ENCODE measurements at places on chromosomes 11 and 22. TPM values are rescaled to one million over a fixed set of nuclear protein-coding genes. Genes with fewer than 3 reads are reported as not detected.
A peak's percentile ranks its signal among the peaks of the same experiment; 100 is the strongest.

The KRTAP5-3 gene
- not detected for total RNA-seq

The CXCR5 gene
- not detected for total RNA-seq

The KCNK7 gene
- 0.14 TPM for total RNA-seq

The TMEM25 gene
- total RNA-seq: 36.1 TPM

The IFITM10 gene
- total RNA-seq: 0.33 TPM

The JAML gene
- total RNA-seq: under 0.01 TPM

The PATE2 gene
- not detected for total RNA-seq

The WT1 gene
- not detected for total RNA-seq

The ME3 gene
- total RNA-seq: 37.1 TPM

The PACSIN2 gene
- 68.9 TPM for total RNA-seq

The PHOX2A gene
- not detected for total RNA-seq

The CTSW gene
- total RNA-seq: not detected

The HEPHL1 gene
- total RNA-seq: not detected

DNA sequence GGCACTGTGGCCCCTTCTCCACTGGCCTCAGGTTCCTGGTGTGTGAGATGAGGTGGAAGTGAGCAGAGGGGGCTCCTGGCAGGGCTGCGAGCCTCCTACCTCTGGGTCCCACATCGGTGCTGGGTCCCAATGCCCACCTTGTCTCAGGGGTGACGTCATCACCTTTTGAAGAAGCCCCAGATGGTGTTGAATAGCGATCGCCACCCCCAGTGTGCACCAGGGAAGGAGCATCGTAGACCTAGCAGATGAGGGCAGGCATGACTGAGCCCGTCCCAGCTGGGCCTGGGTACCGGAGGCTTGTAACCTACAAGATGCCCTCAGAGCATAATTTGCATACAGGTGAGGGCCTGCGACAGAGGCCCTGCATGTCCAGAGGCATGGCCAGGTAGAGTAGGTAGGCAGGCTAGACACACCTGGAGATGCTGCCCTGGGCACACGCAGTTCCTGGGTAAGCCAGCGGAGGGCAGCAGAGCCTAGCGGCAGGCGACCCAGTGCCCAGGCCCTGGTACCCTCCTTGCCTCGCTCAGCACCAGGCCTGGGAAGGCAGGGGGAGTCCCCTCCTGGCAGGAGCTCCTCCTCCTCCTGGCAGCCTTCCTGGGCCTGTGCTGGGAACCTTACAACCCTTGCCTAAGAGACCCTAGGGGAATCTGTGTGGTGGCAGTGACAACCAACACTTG lies 52.5 kb downstream of the TPCN2 start:
- DNase-seq: peak; percentile 83

- DNase-seq: no peak
Measured at GRCh38 chr11:2304506-2305139, 2.8 kb downstream of the TSPAN32 start.

- DNase-seq: no peak
Measured at GRCh38 chr22:19700790-19701419, 13.4 kb upstream of the SEPTIN5 start.

DNA sequence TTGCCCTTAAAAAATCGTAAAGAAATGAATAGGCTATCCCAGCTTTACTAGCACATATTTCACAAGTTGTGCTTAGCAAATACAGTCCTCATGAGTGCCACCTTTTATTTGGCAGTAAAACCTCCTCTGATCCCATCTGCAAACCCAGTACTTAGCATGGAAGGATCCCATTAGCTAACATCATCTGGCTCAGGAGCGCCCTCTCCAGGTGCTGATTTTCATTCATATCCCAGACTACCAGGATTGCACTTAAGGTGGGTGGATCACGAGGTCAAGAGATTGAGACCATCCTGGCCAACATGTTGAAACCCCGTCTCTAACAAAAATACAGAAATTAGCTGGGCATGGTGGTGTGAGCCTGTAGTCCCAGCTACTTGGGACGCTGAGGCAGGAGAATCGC lies 76.1 kb upstream of the PAX6 start:
- DNase-seq: peak; percentile 12

GRCh38 chr22:32517488-32517887 lies 42.9 kb downstream of the FBXO7 start:
- DNase-seq: no peak

- no peak for DNase-seq
Measured at GRCh38 chr11:37926772-37927171, 1328.7 kb upstream of the RAG2 start.

DNA sequence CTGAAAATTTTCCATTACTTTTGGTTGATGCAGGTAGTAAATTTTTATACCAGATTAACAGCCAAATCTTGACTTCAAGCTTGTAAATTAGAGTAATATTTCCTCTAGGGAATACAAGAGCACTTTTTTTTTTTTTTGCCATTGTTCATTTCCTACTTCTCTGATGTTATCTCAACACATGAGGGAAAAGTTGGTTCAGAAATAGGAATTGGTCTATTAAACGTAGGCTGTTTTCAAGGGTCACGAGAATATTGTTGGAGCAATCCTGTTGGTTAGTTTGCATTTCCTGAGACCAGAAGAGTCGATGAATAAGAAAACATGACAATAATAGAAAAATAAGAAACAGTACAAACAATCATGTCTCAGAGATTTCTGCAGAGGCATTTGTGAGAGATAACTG lies 453.9 kb upstream of the CCDC179 start:
- peak; percentile 63 for DNase-seq

GRCh38 chr11:105344938-105345337 lies 205.4 kb upstream of the CARD18 start:
- DNase-seq: peak; percentile 41

GRCh38 chr22:22896601-22897000 lies 9.0 kb downstream of the IGLL5 start:
- no peak for DNase-seq

- peak; percentile 27 for DNase-seq
Measured at GRCh38 chr11:11444804-11445131, 91.7 kb upstream of the CSNK2A3 start.

GRCh38 chr22:45124176-45124847 lies 39.4 kb upstream of the NUP50 start:
- no peak for DNase-seq

- no peak for DNase-seq
Measured at GRCh38 chr22:41899992-41900651, 14.8 kb downstream of the SHISA8 start.

DNA sequence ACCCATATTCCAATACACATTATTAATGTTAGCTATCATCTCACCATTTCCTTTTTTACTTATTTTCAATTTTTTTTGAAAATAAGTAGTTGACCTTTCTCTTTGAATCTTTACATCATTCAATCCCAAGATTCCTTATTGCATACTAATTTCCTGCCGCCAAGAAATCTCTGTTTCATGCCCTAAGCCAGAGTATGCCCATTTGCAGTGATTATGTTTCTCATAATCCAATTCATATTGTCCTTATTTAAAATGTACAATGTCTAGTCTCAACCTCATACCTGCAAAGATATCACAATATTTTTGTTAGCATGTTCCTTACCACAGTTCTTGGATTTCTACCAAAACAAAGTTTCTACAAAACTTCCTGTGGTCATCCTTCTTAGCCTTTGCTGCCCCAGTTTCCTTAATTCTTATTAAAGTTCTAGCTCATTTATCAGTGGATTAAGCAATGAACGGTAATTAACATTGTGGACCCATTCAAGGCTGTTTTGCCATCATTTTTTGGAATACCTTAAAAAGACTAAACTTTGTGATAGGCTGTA lies 75.3 kb downstream of the CD44 start:
- peak; percentile 1 for DNase-seq

DNA sequence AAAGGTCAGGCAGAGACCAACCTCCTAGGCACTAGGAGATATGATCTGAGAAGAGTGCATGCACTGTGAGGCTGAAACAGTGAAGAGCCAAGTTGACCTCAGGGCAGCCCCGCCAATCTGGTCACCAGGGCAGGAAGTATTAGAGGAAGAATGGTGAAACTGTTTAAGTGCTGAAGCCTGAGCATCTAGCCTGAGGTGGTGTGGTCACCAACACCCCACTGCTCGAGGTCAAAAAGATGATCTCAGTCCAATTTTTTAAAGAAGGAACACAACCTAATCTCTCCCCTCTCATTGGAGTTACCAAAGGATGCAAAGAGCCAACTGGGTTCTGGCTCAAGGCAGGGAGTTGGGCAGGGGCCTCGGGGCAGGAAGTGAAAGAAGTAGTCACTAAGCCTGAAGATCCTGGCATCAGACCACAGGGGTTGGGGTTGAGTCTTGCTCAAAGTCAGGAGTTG lies 4.0 kb downstream of the APBB1 start:
- DNase-seq: no peak

GRCh38 chr11:63694596-63694995 lies 13.3 kb downstream of the RTN3 start:
- no peak for DNase-seq

- no peak for DNase-seq
Measured at GRCh38 chr22:37470087-37470445, 16.1 kb downstream of the MFNG start.

DNA sequence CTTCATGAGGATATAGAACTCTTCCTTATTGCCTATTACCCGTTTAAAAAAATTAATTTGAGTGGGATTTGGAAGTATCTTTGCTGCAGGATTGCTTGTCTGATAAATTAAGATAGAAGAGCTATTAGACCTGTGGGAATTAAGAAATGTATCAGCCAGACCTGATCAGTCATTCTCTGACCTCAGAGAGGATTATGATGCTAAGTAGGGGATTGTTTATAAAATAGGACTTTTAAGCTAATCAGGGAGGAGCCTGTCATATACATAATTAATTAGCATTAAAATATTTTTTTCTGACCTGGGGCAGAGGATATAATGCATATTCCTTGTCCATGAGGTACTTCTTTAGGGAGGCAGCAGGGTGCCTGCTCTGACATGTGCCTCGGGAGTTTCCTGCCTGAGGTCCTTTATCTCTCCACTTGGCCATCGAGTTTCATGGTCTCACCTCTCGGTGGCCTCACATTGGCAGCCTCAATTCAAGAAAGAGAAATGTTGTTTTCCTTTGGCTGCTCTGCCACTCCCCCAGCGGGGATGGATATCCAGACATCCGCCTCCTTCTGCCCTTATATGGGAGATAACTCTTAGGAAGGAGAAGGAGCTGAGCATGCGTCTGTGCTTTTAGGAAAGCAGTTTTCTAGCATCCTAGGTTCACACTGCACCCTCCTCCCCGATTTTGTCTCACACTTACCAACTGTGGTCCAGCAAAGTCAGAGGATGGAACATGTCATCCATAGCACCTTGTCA lies 41.1 kb downstream of the DIXDC1 start:
- DNase-seq: peak; percentile 73

DNA sequence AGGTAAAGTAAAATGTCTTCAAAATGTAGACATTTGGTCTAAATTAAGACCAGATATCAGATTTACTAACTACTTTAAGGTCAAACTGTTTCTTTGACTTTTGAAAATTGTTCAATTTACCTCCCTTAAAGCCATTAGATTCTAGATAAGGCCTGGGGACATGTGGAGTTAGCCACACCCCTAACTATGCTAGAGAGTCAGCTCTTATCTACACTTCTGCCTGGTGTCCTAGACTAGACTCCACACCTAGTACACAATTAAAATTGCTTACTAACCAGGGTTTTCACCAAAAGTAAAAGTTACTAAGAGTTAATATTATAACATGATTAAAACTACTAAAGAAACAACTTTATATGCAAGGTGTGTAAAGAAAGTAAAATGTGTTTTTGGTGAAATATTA lies 43.6 kb upstream of the DBX1 start:
- no peak for DNase-seq

GRCh38 chr11:30365793-30366517 lies 43.1 kb downstream of the ARL14EP start:
- DNase-seq: no peak

- DNase-seq: no peak
Measured at GRCh38 chr22:28237112-28237511, 318.1 kb upstream of the PITPNB start.

- peak; percentile 15 for DNase-seq
Measured at GRCh38 chr11:61327669-61328071, 5.2 kb downstream of the DDB1 start.

DNA sequence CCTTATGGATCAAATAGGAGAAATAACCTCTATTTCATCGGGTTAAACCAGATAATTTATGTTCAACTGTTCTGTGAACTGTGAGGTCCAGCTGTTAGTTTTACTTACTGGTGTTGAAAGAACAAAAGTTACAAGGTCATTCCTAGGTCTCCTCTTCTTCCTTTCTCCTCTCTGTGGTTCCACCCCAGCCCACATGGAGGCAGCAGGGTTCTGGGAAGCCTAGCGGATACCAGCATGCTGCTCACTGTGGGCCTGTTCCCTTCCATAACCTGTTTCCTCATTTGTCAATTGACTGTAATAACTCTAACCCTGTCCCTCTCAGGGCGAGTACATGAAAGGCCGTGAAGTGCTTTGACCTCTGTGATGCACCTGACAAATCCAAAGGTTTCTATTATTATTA lies 27.8 kb downstream of the RELT start:
- peak; percentile 70 for DNase-seq

- no peak for DNase-seq
Measured at GRCh38 chr11:130211781-130212401, 52.3 kb downstream of the ST14 start.

DNA sequence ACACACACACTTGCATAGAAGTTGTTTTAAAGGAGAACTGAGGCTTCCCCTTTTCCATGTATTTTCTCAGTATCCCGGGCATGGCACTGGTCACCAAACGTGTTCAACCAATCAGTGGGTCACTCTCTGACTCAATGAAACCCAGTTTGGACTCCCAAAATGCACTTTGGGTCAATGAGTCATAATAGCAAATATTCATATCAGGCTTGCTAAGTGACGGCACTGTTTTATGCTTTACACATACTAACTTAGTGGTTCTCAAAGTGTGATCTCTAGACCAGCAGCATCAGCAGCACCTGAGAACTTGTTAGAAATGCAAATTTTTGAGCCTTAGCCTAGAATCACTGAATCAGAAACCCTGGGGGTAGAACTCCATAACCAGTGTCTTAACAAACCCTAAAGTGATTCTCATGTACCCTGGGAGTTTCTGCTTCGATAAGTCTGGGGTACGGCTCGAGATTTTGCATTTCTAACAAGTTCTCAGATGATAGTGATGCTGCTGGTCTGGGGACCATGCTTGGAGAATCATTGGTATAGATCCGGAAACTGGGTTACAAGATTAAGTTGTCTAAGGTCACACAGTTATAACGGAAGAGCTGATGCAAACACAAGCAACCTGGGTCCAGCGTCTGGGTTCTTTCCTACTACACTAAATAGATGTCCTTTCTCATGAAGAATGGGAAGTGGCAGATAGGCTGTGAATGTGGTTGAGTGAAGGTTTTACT lies 35.6 kb downstream of the ETS1 start:
- no peak for DNase-seq

GRCh38 chr22:37330200-37331033 lies 48.1 kb downstream of the CYTH4 start:
- DNase-seq: peak; percentile 81

Data from dermis blood vessel endothelial cell (primary cell).